ENCODE measurements at places on chromosomes 5 and 9.

DNA sequence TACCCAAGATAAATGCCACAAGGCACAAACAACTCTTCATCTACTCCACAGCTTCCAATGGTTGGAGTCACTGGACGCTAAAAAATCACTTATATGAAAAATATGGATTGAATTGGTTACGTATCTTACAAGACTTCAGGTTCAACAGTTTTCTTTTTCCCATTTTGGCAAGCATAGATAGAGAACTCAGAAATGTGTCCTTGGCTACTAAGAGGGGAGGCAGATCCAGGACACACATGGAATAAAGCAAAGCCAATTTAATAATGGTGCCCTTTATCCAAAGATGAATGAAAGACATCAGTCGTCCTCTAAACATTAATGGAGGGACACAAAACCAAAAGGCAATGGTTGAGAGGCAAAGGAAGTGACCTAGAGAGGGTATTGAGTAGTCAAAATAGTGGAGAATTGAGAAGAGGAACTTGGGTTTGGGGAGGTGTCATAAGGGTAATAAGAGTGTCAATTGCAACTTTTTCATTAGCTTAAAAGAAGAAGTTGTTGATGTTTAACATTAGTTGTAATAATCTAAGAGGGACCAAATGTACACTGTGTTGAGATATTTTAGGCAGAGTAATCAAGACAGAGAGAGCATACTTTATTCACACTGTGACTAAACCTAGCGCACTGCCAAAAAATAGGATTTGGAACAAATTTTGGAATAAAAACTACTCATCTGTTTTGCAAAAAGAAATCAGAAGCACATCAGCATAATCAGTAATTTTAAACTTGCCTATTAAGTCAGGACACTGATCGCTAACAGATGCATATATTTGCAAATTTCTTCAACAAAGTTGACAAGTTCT is 308.2 kb downstream of the ARL15 start:
- DNase-seq = no peak

GRCh38 chr5:167248257-167248656 is 1043.2 kb upstream of the WWC1 start:
- DNase-seq = no peak

GRCh38 chr5:146878476-146879172 is at the start of gene PPP2R2B:
Gene PPP2R2B, minus strand, starts transcription at chr5:146878757.
- peak; percentile 54 for DNase-seq

DNA sequence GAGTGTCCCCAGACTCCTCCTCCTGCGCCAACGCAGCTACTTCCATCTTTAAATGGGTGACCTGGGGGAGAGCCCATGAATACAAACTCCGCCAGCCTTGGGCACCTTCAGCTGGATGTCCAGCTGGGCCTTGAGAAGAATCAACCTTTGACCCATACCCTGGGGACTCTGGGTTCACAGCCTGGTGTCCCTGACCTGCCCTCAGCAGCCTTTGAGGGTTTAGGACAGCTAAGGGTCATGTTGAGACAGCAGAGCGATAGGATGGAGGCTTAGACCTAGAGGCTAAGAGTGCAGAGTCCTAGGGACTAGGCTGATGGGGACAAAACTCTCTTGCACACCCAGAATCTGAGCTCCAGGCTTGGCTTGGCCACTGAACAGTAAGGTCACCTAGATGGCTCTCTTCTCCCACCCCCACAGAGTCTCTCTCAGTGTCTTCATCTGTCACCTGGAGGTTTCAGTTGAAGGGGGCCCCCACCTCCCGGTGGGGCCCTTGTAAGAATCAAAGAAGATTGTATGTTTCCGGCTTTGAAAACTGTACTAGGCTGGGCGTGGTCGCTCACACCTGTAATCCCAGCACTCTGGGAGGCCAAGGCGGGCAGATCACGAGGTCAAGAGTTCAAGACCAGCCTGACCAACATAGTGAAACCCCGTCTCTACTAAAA is 6.7 kb upstream of the AQP3 start:
- no peak for DNase-seq

DNA sequence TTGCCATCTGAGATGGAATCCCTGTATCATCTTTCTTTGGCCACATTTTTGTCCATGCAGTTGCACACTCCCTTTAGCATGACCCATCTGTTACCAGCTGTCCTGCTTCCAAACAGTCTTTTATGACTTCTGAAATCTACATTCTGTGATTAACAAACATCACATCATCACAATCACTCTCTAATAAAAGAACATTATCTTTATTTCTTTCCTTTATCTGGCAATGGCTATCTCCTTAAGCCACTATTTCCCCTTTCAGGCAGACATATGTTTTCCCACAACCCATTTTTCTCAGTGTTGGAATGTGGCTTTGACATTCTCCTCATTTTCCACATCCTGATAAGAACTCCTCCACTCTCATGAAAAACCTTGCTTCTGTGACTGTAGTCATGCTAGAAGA is 141.0 kb downstream of the ST8SIA4 start:
- DNase-seq = no peak

GRCh38 chr5:89080467-89081116 is 197.6 kb upstream of the MEF2C start:
- no peak for DNase-seq

- no peak for DNase-seq
These were observed 155.8 kb upstream of the RAI14 start for GRCh38 chr5:34500236-34500847.

Measured in stimulated activated naive CD8-positive, alpha-beta T cell treated with anti-CD3 and anti-CD28 coated beads, Interleukin-15, Interleukin-2, amounts not matched to agents 100 U/mL and 50 U/mL, for 24 hours (primary cell).